AG09309 (cell line): ENCODE measurements at places on chromosomes 1 and 21.
A peak's percentile ranks its signal among the peaks of the same experiment; 100 is the strongest.

DNA sequence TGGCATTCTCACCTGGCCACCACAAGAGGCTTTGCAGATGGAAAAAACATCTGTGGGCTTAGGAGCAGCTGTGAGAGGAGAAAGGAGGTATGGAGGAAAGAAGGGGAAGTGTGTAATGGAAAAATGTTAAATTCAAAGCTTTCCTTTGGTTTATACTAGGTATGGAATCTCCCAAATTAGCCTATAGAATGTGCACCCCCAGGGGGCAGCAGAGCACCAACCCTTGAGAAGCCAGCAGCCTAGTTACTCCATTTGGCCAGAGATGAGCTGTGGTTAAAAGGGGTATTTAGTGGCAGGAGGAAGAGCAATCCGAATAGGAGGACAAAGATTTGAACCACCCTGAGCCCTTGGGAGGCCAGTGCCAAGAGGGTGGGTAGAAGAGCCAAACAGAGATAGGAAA, 97.5 kb upstream of the CTTNBP2NL start:
- peak; percentile 21 for DNase-seq

DNA sequence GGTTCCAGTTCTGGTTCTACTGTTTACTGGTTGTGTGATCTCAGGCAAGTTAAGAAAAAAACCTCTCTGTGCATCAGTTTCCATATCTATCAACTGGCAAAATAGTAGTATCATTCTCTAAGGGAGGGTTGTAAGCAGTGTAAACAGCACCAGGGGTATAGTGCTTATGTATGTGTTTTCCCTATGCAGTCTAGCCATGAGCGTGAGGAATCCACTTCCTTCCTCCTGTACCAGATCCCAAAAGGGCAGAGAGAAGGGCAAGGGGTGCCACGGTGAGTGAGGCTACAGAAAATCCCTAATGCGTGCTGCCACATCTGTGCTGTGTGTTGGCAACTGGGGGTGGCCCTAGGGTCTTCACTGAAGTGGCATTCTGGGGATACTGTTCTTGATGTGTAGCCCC, 18.4 kb upstream of the RNF19B start:
- no peak for DNase-seq

DNA sequence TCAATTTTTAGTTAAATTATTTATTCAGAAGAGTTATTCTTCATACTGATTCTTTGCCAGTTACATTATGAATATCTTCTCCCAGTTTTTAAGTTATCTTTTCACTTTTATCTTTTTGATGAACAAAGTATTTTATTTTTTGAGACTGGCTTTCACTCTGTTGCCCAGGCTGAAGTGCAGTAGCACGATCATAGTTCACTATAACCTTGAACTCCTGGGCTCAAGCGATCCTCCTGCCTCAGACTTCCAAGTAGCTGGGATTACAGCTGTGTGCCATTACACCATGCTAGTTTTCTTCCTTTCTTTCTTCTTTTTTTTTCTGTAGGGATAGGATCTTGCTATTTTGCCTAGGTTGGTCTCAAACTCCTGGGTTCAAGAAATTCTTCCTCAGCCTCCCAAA, 3.5 kb downstream of the GORAB start:
- DNase-seq = no peak

DNA sequence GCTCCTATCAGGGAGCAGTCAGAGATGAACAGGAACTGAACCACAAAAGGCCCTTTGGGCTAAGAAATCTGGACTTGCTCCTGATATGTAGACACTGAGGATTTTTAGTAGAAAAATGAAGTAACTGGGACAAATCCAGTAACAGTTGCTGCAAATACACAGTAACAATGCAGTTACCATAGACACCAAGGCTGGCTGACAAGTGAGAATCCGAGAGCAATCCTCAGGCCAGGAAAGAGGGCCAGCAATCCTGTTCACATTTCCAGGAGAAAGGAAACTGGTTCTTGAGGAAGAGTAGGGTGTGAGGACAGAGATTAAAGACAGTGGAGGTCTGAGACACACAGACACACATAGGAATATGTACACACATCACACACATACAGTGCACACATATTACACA, 9.3 kb upstream of the LORICRIN start:
- DNase-seq = no peak

- no peak for DNase-seq
Measured at GRCh38 chr1:194071205-194071604, 884.8 kb upstream of the B3GALT2 start.

DNA sequence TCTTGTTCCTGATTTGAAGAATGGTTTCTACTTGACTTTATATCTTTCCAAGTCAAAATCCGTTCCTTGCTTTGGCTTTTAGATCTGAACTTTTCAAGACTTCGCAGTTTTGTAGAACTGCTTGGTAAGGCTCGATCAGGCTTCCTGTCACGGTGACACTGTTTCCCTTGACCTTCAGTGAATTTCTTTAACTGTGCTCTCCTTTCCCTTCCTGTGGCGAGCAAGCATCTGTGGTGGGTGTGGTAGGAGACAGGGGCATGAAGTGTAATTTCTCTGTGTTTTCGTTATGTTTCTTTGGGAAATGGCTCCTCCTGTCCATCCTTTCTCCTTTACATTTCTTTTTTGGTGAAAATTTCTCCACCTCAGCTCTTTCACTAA, 10.4 kb downstream of the STYXL2 start:
- DNase-seq = no peak

DNA sequence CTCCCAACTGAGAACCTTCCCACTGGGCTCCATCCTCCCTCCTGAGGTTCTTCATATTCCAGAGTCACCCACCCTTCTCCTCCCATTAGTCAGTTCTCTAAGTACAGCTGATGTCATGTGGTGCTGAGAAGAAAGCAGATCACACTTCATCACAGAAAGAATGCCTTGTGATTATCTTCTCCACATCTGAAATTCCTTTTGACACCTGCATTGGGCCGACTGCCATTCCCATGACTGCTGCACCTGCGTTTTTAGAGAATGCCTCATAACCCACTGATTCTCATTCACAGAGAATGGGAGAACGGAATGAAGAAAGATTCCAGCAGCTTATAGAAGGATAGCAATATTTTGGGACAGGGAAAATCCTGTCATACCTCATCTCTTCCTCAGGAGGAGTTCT, 14.3 kb downstream of the LEPR start:
- DNase-seq = no peak
